Stimulated activated CD8-positive, alpha-beta memory T cell treated with anti-CD3 and anti-CD28 coated beads, Interleukin-15, amount 100 ng/mL, for 4 hours (primary cell): ENCODE measurements at places on chromosomes 11 and 22.

DNA sequence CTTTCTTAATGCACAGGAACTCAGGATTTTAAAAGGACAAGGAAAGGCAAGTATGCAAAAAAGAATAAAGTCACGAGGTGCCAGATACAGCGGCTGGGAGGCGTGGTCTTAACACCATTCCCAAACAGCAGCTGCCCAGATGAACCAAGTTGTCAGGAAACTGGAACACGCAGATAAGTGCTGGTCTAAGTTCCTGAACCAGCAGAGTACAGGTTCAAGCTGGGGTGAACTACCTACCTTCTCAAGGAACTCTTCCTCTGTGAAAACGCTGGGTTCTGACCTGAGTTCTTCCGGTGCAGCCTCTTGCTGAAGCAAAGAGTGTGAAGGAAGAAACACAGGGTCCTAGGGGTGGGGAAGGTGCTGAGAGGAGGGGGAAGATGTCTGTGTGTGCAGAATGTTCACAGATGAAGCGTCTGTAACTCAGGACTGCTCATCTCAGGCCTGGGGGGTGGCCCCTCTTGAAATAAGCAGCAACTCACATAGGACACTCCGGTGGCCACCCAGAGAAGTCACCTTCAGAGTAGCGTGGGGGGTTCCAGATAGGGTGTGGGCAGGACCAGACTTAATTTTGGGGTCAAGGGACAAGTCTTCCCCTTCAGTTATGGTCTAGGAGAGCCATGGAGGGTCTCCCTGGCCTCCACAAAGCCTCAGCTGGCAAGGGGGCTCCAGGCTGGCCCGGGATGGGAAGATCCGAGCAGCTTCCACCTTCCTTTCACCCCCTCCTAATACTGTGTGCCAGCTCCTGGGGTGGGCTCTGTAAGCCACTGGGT lies 3.2 kb downstream of the TPST2 start:
- no peak for DNase-seq

DNA sequence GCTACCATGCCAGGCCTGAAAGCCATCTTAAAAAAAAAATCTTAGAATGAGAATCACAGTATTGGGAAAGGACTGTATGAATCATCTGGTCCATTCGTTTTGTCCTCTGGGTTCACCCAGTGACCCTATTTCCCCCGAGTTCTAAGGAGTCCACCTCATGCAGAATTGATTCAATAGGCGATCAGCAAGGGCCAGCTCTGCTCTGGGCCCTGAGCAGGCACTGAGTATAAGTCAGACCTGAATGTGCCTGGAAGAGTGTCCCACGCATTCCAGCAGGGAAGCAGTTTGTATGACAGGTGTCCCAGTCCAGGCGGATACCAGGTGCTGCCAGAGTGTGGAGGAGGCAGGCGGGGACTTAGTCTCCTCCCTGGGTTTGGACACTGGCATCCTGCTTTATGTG lies 883 bp upstream of the HMOX1 start:
- no peak for DNase-seq

- no peak for DNase-seq
Observed at GRCh38 chr11:76621466-76621865, 49.1 kb downstream of the LRRC32 start.

- no peak for DNase-seq
Observed at GRCh38 chr11:76654298-76654851, 16.2 kb downstream of the LRRC32 start.

GRCh38 chr11:6202041-6202440 lies 3.0 kb downstream of the OR52W1 start:
- DNase-seq = no peak

- no peak for DNase-seq
Observed at GRCh38 chr11:99513368-99513767, 492.6 kb downstream of the CNTN5 start.

GRCh38 chr11:27348340-27348873 lies 14.6 kb downstream of the CCDC34 start:
- DNase-seq = no peak

GRCh38 chr11:61034111-61034510 lies 62.6 kb downstream of the CD6 start:
- DNase-seq = no peak
